ENCODE measurements at places on chromosomes 12 and 14.

- no peak for DNase-seq
These were observed 6.4 kb upstream of the SSTR1 start for GRCh38 chr14:38201137-38201828.

DNA sequence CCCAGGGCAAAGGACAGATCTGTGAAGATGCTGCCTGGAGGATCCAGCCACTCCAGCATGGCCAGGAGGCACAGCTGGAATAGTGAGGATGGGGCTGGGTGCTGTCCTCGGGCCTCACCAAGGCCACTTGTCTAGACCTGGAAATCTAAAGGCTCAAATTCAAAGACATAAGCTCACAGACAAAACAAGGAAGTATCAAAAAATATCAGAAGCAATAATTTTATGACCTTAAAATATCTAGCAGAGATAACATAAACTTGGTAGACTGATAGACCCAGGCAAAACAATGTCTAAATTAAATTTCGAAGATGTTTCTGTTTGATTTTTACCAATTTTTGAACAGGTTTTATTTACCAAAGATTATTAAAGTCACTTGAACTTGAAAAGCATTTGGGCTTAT lies 22.6 kb upstream of the MMP19 start:
- no peak for DNase-seq

GRCh38 chr14:33679461-33680225 lies 271.2 kb downstream of the EGLN3 start:
- DNase-seq: no peak

DNA sequence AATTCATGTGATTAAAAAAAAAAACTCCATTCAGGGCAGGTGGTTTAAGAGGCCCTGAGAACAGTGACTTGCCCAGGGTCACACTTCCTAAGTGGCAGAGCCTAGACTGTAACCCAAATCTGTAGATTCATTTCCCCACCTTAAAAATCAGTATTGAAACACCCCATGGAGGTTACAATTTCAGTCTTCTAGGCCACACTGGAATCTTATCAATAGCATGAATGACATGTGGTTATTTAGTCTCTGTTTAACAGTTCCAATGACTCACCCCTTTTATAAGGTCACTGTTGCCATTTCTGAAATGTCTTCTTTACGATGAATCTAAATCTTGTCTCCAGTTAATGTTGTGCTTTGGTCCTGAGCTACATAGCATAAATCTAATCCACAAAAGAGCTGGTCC lies 262.3 kb upstream of the GRIP1 start:
- no peak for DNase-seq

DNA sequence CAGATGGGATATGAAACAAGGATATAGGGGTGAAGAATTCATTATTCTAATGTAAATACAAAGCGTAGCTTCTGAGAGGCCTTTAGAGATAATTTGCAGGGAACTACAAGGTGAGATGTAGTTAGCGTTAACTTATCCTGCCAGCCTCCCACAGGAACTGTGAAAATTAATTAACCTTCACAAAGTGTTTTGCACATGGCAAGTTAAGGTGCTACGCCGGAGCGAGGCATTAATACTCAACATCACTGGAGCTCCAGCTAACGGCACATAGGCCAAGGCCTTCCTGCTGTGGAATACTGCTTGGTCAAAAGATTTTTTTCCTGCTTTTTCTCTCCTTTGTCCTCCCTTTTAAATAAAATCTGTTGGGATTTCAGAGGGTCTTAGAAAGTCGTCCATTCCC lies 86.5 kb downstream of the CRACR2A start:
- DNase-seq: no peak
